ENCODE measurements at places on chromosomes 3 and 15.

GRCh38 chr3:159604151-159604581 lies 384.5 kb upstream of the IL12A start:
- no peak for DNase-seq

DNA sequence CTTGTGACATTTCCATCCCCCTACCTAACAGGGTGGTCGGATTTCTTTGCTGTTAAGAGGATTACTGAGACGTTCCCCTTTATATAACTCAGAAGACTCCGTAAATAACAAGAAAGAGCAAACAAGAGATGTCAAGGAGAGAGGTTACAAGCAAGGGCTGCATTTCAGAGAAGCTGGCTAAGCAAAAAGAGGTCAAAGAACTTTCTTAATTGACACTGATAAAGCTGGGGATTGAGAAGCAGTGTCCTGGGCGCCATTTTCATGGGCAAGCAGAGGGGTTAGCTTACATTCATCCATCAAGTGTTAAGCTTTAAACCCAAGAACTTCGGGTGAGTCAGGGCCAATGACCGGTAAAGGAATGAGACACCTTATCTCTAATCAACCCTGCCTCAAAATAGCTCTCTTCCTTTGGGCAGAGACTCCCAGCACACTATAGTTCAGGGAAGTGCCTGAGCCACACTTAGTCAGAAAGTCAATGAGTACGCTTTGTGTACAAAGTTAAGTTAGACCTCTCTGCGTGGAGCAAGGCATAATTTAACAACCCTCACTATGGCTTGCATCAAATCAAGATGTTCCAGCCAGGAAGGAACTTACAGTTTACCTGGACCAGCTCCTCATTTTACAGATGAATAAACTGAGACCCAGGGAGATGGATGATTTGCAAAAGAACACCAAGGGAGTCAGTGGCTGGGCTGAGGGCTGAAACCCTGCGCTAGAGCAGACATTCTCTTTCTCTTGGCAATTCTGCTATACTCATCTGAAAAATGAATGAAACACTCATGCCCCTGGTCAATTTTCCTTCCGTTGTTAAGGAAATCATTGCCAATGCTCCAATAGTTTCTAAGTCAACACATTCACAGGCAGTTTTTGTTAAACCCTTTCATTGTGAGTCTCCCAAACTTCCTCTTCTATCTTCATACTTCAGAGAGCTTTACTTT lies 44.6 kb downstream of the CCNL1 start:
- DNase-seq = peak; percentile 87

GRCh38 chr15:78987556-78988360 lies 42.9 kb upstream of the CTSH start:
- DNase-seq = no peak

- no peak for DNase-seq
Observed at GRCh38 chr15:27491666-27492621, 521.0 kb downstream of the GABRG3 start.

GRCh38 chr3:148643389-148643840 lies 54.3 kb upstream of the AGTR1 start:
- DNase-seq = peak; percentile 70

GRCh38 chr15:45810201-45810600 lies 175.4 kb downstream of the SQOR start:
- DNase-seq = no peak

GRCh38 chr3:83842511-83842910 lies 1116.3 kb upstream of the CADM2 start:
- no peak for DNase-seq
